ENCODE measurements at places on chromosomes 7 and 10.

DNA sequence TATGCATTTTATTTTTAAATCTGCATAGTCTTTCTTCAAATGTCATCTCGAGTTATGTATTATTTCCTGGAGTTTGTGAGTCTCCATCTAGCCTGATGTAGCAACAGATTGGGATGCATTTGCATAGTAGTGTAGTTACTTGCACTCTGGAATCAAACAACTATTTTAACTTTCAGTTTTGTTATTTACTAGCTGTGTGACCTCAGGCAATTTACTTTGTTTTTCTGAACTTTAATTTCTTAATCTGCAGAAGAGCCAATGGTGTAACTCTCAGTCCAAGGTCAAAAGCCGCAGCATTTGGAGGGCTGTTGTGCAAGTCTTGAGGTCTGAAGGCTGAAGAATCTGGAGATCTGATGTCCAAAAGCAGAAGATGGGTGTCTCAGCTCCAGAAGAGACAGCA is 175.8 kb upstream of the SORCS1 start:
- DNase-seq, result no peak

GRCh38 chr10:20767028-20767427 is 130.1 kb downstream of the NEBL start:
- no peak for DNase-seq

DNA sequence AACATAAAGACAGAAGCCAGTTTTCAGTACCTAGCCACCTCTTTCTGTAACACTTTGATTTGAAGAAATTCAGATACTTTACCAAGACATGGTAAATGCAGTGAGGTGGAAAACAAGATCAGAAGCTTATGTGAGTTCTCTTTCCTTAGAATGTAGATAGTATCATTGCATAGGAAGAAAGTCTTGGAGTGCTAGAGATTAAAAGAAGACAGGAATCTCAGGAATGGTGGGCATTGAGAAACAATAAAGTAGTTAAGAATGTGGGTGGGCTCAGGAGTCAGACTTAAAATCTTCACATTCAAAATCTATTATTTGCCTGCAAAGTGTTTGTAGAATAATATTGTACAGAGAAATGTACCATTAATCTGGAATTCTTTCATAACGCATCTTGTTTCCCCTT is 58.9 kb downstream of the POLL start:
- no peak for DNase-seq

DNA sequence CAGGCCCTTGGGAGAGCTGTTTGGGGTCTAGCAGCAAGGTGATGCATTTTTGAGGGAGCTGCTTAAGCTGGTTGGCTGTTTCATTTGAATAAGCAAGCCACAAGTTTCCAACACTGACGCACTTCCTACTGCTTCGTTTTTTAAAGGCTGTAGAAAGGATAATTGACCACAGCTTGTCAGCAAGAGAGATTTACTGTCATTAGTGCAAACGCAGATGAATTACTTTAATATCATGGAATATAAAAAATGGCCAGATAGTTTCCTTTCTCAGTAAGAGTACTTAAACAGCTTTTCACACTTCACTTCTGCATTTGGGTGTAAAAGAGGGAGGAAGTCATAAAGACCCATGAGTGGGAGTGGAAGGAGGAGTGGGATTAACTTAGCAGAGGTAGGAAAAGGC is 61.5 kb downstream of the FZD1 start:
- DNase-seq, result no peak

DNA sequence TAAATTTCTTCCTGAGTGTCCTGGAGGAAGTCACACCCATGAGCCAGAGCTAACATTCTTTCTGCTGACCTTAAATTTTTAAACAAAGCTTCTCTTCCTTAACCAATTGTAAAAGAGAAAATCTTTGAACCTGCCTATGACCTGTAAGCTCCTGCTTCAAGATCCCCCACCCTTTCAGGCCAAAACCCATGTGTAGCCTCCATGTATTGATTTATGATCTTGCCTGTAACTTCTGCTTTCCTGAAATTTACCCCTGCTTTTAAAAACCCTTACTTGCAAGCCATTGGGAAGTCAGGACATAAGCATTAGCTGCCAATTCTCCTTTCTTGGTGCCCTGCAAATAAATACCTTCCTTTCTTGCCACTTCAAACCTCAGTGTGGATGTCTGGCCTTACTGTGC is 68.5 kb upstream of the HECTD2 start:
- no peak for DNase-seq

- no peak for DNase-seq
Measured at GRCh38 chr10:72639441-72639873, 13.6 kb upstream of the MICU1 start.

GRCh38 chr10:107103174-107104025 is 61.1 kb downstream of the SORCS1 start:
- DNase-seq, result no peak

- DNase-seq, result no peak
Measured at GRCh38 chr7:105016709-105017656, 3.0 kb downstream of the KMT2E start.

DNA sequence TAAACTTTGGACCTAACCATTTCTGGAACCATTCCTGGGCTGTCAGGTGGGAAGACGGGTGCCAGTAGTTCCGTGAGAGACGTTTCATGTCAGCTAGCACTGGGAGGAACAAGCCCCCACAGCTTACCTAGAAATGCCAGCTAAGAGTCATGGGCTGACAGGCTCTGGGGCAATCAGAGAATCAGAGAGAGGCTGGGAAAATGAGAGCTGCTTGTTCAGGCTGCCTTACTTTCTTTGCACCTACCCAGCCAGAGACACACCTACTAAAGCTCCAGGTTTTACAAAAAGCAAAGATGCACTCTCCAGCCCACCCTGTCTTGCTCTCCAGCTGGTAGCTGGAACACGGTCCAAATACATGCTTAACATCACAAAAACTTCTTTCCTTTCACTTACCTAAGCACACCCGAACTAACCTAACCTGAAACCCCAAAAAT is 688 bp downstream of the PTN start:
- DNase-seq, result no peak

GRCh38 chr7:151304856-151305255 is 36.8 kb upstream of the NUB1 start:
- DNase-seq, result no peak

GRCh38 chr10:48518986-48519385 is 85.9 kb downstream of the ARHGAP22 start:
- DNase-seq, result no peak

DNA sequence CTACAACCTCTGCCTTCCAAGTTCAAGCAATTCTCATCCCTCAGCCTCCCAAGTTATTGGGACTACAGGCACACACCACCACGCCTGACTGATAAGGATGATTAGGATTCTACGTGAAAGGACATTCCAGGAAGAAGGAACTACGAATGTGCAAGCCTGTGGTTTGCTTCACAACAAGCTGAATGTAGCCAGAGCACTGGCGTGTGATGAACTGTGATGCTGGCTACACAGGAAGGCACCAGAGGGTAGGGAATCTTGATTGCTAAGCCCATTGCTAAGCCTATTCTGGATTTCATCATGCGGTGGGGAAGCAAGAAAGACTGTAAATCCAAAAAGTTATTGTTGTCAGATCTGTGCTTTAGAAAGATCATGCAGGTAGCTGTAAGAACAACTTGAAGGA is 72.3 kb upstream of the SRRM3 start:
- no peak for DNase-seq

- DNase-seq, result no peak
Measured at GRCh38 chr7:28041508-28042314, 138.9 kb downstream of the JAZF1 start.
